ENCODE measurements at places on chromosomes 4 and X. TPM values are rescaled to one million over a fixed set of nuclear protein-coding genes. Genes with fewer than 3 reads are reported as not detected.

FABP2 gene
- not detected for total RNA-seq

CT83 gene
- not detected for total RNA-seq

XAGE5 gene
- not detected for total RNA-seq

FRAS1 gene
- total RNA-seq = 0.02 TPM

TMPRSS11B gene
- not detected for total RNA-seq

DKK2 gene
- total RNA-seq = not detected

CCNA2 gene
- 140 TPM for total RNA-seq

POU4F2 gene
- not detected for total RNA-seq

MAGEB1 gene
- not detected for total RNA-seq

VEGFD gene
- total RNA-seq = not detected

STK26 gene
- total RNA-seq = 12.3 TPM

C1QTNF7 gene
- not detected for total RNA-seq

ZMYM3 gene
- total RNA-seq = 10.0 TPM

FHDC1 gene
- total RNA-seq = 0.02 TPM
